ENCODE measurements at places on chromosomes 11 and 22.

- peak; percentile 24 for DNase-seq
These were observed 3.9 kb downstream of the FDX1 start for GRCh38 chr11:110433393-110434333.

DNA sequence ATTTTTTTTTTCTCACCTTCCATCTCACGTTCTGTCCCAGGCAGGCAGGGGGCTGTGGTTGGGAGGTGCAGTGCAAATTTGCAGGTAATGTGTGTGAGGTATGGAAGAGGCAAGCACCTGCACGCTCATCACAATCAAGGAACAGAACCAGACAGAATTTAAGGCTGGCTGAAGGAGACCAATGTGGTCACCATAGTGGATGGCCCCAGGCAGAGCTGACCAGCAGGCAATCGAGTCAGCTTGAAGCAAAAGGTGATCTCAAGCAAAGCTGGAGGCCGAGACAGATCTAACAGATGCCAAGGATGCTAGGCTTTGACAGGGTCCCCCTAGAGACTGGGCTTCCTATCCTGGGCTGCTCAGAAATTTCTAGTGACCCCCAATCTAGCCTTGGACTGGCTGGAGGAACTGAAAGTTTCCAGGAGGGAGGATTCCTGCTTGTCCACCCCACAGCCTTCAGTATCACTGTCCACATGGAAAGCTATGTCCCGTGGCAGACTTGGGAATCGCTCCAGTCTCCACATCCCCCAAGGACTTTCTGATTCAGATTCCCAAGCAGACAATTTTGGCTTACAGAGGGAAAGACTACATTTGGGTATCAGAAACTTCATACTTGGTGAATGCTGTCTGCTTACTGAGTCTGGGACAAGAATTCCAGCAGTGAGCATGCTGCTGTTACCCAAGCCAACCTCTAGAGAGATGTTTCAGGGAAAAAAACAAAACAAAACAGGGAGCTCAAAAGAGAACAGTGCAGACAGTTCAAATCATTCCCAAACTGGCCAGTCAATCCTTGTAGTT lies 9.0 kb upstream of the MICAL3 start:
- DNase-seq, result no peak

DNA sequence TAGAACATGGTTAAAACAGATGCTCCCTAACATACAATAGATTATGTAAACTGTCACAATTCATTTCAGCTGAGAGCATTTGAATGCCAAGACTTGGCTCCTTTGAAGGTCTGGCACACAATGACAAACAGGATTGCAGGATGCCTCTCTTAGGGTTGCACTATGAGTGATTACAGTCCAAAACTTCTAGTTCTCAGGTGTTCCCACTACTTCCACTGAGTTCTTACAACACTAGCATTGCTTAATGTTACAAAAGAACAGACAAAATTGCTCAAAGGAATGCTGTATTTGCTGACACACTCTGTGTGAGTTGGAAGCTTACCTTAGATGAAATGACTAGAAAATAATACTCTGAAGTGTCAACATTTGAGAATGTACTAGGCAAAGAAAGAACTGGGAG lies 2413.8 kb upstream of the RAG2 start:
- no peak for DNase-seq

DNA sequence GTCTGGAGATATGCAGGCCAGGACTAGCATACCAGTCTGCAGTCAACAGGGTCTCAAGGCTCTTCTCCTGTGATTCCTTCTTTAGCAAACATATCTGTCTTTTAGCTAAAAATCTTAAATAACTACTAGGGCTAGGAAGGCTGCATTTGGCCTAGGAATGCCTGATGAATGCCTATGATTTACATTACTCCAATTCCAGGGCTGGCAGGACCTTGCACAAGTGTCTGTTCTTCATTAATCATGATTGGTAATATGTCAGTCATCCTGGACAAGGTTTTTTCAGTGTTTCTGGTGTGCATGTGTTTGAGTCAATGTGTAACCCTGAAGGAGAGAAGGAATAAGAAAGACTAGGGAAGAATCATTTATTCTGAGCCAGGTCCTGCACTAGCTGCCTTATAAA lies 280.5 kb upstream of the NARS2 start:
- no peak for DNase-seq

GRCh38 chr11:64624883-64625481 lies 34.0 kb downstream of the SLC22A12 start:
- no peak for DNase-seq

- DNase-seq, result no peak
These were observed 564.3 kb downstream of the MN1 start for GRCh38 chr22:27237080-27237741.

- DNase-seq, result peak; percentile 81
These were observed 4.7 kb upstream of the FAM111B start for GRCh38 chr11:59102259-59102765.

DNA sequence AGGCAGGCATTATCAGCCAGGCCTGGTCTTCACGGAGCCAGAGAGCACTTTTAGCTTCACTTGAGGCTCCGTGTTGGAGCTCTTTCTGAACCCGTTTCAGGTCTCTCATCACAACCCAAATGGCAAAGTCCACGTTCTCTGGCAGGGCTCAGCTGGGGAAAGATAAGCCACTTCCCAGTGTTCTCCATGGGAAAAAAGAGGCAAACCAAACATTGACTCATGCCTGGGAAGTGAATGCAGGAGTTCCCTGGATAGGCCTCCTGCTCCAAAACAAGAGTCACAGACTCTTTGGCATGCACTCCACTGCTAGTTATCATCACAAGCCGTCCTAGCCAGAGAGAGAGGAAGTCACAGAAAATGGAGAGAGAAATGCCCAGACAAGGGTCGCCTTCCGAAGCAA lies 11.6 kb downstream of the OPCML start:
- DNase-seq, result no peak

- DNase-seq, result no peak
These were observed 1492.7 kb downstream of the BRD1 start for GRCh38 chr22:48334971-48335370.

DNA sequence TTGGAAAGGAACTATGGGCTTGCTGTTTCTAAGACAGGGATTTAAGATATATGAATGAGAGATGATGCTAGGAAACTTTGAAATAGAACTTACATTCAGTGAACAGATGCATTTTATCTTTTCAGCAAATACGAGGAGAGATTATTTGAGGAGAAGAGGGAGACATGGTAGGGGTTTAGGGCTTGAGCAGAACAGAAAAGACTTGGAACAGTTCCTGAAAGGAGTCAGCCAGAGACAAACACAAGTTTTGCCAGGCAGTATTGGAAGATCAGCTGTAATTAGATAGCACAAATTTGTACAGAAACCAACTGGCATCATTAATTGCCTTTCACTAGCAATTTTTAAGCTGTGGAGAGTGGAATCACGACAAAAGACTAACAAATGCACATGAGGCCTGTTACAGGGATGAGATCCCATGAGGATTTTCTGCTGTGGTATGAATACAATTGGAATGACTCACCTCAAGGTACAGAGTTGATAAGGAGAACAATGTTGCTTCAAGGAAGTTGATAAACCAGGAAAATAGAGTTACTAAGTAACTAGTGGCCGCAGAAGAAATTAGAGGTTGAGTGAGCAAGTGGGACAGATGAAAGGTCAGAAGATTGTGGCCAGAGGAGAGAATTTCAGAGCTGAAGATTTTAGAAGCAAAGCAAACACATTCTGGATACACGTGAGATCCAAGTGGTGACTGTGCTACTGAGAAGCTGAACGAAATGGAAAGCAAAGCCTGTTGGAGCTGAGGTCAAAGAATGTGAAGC lies 67.9 kb downstream of the CYB5R2 start:
- DNase-seq, result no peak
